ENCODE measurements at places on chromosomes 7 and 10.

DNA sequence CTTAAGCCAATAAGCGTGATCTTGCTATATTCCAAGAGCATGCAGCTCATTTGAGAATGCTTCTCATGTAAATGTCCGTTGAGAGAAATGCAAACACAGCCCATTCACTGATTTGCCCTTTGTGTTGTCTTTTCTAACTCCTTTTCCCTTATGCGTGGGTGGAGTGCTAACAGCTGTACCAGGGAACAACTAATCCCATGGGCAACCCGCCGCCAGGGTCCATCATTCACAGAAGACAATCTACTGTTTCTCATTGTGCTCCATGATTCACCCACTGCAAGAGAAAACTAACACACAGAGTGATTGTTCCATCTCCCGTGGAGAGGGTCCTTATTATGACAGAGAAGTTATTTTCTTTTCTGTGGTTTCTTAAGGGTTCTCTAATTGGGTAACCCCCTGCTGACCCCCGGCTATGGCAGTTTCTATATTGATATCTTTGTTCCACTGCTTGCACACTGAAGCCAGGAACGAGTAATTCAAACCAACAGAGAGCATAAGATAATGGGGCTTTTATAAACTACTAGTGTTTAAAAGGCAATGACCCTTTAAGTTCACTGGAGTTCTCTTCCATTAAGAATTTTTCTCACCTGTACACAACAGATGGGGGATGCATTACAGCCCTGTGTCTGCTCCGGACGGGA is 298.7 kb downstream of the BAMBI start:
- DNase-seq: no peak

- no peak for DNase-seq
Observed at GRCh38 chr7:51011710-51012350, 229.1 kb upstream of the GRB10 start.

DNA sequence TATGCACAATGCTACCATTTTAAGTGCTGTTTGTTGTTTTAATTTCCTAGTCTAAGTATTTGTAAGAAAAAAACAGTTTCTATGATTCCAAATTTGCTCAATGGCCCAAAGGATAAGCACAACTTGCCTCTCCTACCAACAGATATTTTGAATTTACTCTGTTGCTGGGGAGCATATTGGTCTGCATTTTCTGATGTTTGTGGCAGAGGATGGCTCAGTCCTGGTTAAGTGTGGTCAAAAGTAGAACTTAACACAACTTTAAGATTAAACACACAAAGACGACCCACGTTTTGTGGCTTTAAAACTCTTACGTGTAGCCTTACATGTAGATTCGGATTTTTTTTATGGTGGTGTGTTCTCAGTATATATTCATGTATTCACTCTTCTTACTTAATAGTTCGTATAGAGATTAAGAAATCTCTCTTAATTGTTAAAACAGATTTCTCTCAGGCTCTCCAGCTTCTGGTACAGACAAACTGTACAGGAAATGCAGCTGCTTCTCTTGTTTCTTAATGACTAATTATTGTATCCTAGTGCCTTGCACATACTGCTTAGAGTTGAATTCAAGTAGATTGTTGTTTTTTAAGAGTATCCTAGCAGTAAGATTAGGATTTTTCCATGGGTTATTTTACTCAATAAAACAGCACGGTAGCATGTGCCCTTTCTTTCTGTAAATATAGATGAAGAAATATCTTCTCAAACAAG is 86.2 kb downstream of the GPR85 start:
- no peak for DNase-seq

DNA sequence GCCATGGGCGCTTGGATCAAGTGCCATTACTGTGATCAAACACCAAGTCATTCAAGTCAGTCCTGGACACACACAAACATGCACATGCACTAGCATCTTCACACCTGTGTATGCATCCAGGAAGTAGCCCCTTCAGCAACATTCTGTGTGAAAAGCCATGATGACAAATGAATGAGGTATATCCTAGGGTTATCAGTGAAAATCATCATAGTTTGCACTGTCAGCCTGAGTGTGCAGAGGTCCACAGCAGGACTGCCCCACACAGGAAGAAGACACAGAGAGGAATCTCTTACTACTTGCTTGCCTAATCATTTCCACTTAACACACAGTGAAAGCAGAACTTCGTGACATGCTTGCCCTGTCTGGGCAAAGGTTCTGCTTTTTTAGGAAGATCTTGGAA is 184.0 kb upstream of the ADO start:
- no peak for DNase-seq

DNA sequence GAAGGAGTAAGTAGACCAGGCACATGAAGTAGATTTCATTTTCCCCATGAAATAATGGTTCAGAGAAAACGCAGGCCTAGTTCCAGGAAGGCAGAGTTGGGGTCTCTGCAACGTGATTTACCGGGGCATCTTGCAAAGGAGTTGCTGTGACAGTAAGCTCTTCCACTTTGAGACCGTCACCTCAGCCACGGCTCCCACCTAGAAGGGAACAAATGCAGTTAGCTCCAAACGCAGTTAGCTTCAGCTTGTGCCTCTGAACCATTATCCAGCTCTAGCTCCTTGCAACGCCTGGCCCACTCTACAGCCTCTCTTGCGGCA is 7.0 kb upstream of the MYO1G start:
- DNase-seq: no peak

DNA sequence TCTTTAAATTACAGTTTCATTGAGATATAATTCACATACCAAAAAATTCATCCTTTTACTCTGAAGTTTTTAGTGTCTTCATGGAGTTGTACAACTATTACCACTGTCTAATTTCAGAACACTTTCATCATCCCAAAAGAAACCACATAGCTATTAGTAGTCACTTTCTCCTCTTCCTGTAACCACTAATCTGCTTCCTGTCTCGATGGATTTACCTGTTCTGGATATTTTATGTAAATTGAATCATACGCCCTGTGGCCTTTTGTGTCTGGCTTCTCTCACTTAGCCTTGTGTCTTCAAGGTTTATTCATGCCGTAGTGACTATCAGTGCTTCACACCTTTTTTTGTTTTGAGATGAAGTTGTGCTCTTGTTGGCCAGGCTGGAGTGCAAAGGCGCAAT is 135.5 kb downstream of the DOCK1 start:
- DNase-seq: no peak

DNA sequence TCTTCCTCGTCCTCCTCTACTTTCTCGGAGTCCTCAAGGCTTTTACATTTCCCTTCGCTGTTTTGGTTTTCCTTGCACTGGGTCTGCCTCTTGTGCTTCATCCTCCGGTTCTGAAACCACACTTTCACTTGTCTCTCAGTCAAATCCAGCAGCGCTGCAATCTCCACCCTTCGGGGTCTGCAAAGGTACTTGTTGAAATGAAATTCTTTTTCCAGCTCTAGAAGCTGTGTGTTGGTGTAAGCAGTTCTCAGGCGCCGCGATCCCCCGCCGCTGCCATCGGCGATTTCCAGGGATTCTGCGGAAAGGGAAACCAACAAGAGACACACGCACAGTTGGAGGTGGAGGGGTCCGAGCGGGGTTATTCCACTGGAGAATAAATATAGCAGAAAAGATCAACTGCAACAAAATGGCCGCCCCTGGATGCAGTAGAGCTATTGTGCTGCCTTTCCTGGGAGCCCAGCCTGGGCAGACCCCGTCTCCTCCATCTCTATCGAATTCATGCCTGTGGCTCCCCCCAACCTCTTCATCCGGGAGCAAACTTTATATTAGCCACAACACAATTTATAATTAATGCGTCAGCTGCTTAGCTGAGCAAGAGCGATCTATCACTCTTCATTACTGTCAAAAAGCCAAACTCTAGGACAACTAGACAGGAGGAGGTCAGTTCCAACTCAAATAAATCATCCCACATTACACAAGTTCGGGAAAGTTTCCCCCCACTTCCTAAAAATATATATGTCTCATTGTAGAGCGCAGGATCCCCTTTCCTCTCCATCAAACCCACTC is 1.1 kb downstream of the HOXA2 start:
- no peak for DNase-seq

DNA sequence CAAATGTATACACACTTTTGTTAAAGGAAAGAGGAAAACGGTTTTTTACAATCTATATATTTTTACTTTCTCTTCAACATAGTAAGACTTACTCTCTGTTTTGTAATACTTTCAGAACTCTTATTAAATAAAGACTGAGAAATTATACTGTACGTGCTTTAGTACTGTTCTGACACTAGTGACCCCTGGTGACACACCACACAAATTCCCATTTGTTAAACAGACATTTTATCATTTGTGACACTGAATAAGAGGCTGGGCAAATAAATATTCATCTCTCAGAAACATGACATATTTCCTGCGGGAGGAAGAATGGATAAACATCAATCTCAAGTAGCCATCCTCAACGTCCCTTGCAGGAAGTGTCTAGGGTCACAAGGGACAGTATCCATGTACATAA is 68.9 kb upstream of the ZNF33B start:
- no peak for DNase-seq

- no peak for DNase-seq
Observed at GRCh38 chr7:46839651-46840050, 742.3 kb downstream of the TNS3 start.

GRCh38 chr7:46945328-46945727 is 636.6 kb downstream of the TNS3 start:
- DNase-seq: no peak

- peak; percentile 43 for DNase-seq
Observed at GRCh38 chr7:82810558-82811259, 352.0 kb downstream of the PCLO start.

DNA sequence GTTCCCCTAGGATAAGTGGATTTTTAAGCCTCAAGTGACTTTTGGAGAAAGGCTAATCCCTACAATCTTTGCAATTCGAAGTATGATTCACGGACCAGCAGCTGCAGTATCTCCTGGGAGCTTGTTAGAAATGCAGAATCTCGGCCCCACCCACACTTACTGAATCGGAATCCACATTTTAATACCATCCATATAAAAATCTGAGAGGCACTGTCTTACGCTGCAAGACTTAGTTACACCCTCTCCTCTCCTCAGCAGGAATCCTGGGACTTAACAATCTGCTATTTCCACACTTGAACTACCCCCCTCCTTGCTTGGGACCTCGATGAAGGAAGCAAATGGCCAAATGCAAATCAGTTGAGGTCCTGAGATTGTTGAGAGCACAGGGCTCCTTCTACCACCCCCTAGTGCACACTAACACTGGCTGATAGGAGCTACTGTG is 21.0 kb downstream of the ITPRIP start:
- DNase-seq: no peak

DNA sequence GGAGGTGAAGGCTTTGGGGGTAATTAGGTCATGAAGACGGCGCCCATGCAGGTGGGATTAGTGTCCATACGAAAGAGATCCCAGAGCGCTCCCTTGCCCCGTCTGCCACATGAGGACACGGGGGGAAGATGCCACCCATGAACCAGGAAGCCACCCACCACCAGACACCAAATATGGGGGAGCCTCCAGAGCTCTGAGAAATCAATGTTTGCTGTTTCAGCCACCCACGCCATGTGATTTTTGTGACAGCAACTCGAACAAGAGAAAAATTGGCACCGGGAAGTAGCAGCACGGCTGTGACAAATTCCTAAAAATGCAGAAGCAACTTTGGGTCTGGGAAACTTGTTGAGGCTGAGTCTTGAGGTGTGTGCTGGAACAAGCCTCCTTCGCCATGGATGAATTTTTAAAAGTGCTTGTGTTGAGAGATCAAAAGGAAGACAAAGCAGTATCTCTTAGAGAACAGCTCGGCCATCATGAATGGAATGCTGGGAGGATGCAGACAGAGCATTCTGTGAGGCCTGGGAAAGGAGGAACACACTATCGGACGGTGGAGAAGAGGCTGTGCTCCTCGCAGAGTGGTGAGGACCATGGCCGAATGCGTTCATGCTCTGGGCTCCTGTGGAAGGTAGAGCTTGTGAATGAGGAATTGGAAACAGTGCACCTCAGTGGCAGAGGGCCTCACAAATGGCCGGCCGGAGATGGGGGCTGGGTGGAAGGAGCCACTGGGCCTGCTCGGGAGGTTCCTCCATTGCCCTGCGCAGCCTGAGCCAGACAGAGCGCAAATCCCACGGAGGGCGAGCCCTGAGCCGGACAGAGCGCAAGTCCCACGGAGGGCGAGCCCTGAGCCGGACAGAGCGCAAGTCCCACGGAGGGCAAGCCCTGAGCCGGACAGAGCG is 277.5 kb downstream of the PTPRN2 start:
- no peak for DNase-seq

DNA sequence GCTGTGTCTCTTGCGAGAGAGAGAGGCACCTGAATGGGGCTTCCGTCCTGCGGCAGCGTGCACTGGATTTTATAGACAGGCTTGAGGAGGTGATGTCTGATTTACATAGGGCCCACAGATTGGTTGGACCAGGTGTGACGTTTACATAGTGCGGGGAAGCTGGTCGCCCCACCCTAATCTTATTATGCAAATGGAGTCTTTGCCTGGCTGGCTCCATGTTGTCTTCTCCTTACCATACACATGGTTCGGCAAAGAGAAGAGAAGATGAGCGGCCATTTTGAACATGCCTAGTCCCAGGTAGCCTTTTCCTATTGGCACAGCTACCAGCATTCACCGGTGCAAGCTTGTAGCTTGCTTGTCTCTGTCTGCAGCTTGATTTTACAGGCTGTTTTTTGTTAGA is 238.5 kb upstream of the GALNT17 start:
- peak; percentile 16 for DNase-seq

DNA sequence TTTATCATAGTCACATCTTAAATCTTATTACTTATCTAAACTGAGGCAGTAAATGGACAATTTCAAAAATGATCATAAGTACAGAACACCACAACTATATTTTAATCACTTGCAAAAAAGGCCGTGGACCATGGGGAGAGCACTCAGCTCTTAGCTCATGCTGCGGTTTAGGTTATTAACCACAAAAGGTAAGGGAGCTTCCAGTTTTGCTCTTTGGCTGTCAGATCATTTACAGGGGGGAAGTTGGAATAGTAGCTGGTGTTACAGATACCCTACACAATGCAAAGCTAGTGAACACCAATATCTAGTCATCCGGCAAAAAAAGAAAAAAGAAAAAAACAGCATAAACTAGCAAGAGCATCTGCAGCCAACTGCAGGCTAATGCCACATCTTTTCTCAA is 147.0 kb downstream of the BBS9 start:
- DNase-seq: peak; percentile 6

DNA sequence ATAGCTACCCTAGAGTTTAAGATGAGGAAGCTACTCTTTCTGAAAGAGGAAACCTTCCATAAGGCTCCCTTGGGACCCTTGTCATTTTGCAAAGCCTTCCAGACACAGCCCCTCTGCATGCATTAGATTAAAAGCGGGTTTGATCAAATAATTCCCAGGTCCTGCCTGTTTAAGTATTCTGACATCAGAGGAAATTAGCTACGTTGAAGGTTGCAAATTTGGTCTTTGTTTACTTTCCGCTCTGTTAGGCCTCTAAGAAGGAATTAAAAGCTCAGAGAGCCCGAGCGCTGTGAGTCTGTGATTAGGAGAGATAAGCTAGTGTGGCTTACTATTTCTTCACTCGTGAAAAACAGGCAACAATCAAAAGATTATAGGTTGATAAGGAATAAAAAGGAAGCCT is 1.4 kb upstream of the THSD7A start:
- no peak for DNase-seq

DNA sequence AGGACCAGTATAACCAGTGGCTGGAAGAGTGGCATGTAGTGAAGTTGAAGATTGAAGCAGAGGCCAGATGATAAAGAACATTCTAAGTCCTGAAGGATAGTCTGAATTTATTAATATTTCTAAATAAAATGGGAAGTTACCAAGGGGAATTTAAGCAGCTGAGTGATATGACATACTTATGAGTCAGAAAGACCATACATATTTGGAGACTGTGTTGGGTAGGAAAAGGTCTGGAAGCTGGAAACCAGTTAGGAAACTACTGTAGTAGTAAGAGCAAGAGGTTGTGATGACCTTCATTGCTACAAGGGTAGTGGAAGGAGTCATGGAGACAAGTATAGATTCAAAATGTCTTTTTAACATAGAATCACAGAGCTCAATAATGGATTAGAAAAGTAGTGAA is 752.3 kb downstream of the SUGCT start:
- no peak for DNase-seq

- no peak for DNase-seq
Observed at GRCh38 chr7:87106974-87107612, 45.2 kb upstream of the DMTF1 start.

All from RPMI8226 (cell line).